Transverse colon (tissue), 4 donors: ENCODE measurements at places on chromosomes 11 and 22. TPM values are rescaled to one million over a fixed set of nuclear protein-coding genes. Genes with fewer than 3 reads are reported as not detected.

- peak; percentile 26 for DNase-seq
These were observed 85.7 kb downstream of the WNT11 start for GRCh38 chr11:76120513-76121101.

- DNase-seq = no peak
These were observed 1.4 kb downstream of the PCSK7 start for GRCh38 chr11:117230286-117230961.

DNA sequence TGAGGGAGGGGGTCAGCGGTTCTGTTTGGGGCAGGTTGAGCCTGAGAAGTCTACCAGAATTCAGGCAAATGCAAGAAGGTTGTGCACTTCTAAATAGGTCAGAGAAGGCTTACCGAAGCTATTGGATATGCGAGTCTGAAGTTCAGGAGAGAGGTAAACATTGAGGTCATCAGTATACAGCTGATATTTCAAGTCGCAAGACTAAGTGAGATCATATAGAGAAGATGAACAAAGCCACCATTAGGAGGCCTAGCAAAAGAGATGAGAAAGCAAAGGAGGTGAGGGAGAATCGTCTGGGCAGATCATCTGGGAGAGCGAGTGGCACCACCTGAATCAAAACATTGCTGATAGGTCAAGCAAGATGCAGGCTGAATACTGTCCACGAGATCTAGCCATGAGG, 430.6 kb downstream of the BUD13 start:
- DNase-seq = no peak

The RFPL3 gene
- total RNA-seq = not detected

DNA sequence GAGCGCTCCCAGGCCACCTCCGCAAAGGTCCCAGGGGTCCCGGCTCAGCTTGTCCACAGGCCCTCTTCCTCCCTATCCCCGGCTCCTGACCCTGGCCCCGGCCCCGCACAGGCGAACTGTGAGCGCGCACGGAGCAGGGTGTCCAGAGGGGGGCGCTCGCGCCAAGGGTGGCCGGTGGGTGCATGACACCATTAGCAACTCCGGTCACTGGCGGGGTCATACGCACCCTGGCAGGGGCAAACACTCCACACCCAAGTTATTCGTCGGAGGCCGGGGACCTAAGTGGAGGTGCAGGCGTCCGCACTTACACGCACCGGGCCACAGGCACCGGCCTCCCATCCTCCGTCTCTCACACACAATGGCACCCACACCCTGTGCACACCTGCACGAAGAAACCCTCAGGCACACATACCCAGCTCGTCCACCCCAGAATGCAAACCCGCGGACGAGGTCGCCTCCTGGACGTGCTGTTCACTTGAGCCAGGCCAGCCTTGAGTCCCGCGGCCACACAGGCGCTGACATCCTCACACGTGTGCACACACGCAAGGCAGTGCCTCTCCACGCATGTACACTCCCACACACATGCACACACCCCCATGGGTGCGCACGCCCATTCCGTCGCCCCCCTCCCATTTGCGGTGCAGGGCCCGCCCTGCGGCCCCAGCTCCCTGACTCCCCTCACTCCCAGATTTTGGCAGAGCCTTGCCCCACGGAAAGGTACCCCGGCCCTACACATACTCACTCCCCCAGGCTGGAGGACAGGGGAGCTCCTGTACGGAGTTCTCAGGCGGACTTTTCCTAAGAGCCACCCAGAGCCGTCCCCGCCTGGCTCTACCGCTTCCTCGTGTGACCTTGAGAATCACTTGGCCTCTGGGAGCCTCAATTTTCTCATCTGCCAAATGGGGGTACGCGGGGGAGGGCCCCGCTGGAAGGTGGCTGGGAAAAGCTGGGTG, at the start of gene RASGRP2:
TSS of gene RASGRP2 (minus strand) at position 552 of the 953 bp plus-strand sequence. CDS start 1,276 bp downstream, outside the sequence.
- DNase-seq = peak; percentile 84

- DNase-seq = peak; percentile 4
These were observed 125.7 kb downstream of the KCNQ1OT1 start for GRCh38 chr11:2574043-2574552.

The UBQLNL gene
- 0.48 TPM for total RNA-seq

DNA sequence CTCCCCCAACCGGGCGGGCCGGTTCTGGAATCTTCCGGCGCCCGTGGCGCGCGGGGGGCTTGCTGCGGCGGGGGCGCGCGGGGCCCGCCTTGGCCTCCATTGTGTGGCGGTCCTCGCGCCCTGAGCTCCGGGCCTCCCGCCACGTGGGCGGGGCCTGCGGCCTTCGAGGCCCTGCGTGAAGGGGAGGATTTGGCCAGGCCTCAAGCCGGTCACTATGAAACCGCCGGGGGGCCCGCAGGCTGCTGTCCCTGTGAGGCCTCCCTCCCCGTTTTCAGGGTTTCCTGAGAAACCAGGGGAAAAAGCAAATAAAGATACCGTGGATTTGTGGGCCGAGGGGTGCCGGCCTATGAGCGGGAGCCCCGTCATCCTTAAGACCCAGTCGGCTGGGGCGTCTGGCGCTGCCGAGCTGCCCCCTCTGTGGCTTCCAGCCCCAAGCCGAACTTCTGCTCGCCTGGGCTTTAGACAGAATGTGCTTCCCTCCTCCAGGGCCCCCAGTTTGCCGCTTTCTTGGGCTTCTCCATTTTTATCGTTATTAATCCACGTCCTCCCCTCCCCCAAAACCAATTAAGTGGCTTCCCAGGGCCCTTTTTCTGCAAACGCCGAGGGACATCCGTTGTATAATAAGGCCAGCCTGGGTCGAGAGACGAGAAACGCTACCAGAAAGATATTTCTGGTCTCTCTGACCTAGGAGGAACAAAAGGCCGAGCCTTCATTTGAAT, 602 bp downstream of the EWSR1 start:
- DNase-seq = peak; percentile 60

DNA sequence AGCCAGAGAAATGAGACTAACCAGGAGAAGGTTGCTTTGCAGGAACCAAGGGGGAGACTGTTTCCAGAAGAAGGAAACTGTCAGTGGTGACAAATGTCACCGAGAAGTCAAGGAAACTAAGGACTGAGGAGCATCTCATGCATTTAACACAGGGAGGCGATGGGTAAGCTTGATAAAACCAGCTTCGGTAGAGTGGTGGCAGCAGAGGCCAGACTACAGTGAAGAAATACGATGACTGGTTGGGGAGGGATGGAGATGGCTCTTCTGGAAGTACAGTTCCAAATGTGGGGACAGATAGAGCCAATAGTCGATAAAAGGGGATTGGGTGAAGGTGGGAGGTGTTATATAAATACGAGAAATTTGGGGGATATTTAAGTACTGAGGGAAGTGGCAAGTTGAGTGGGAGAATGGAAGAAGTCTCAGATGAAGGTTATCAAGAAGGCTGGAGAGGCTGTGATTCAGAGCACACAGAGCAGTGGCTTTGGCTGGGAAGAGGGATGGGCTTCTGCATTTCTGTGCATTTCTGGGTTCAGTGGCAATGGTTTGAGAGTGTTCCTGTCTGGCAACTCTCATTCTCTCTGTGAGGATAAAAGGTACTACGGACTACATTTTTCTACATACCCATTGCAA, 29.2 kb downstream of the SC5D start:
- DNase-seq = peak; percentile 49

DNA sequence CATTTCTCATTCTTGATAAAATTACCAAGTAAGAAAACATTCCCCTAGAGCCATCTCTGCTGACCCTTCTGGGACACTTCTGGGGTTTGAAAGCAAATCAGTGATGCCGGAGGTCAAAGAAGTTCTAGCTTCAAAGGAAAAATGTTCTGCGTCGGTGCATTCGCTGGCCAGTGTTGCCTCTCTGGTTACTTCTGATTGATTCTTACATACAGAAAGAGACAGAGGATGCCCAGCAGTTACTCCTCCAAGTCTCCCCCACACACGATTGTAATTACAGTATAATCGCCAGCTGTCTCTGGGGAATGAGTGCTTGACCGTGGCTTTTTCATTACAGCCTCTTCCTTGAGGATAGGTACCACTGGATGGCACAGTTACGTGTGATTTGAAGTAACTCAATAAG, 150.9 kb downstream of the SNX19 start:
- no peak for DNase-seq

DNA sequence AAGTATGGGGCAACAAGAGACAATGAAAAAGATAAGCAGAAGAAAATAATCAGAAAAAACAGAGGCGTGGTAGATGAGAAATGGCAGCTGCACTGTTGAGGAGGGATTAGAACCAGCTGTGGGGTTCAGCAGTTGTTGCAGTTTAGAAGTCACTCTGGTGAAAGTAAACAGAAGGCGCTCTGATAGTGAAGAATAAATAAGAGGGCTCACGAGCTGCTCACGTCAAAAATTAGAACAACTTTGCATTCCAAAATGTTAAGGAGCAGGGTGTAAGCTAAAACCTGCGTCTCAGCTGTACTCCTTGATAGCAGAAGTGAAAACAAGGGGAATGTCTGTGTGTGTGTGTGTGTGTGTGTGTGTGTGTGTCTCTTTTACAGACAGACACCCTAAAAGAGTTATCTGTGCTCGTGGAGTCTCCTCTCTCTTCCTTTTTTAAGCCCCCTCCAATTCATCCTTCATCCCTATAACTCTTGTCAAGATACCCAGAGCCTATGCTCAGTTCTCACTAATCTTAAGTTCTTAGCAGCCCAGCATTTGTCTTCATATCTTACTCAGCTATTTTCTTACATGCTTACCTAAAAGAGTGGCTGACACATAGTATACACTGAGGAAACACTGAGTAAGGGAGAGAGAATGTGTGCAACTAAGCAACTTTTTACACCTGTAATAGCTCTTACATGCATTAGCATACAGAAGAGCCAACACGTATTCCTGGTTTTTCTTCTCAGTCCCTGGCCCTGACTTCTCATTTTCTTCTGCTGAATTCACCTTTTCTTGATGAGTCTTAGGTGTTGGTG, 8.9 kb downstream of the TTC17 start:
- DNase-seq = no peak

- no peak for DNase-seq
These were observed 340.7 kb downstream of the MIAT start for GRCh38 chr22:26998129-26998528.

DNA sequence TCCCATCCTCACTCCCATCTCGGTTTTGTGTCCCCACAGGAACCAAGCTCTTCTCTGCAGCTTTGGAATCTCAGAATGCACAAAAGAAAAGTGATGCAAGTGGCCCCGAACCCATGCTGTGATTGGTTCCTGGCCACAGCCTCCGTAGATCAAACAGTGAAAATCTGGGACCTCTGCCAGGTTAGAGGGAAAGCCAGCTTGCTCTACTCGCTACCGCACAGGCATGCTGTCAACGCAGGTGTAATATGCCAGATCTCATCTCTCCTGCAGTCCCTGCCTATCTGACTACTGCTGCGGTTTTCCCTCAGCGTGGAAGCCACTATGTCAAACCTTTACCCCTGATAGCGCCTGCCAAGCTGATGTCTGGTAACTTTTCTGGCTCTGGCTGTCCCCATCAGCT, 200.5 kb upstream of the LRRC4C start:
- DNase-seq = no peak
